ENCODE measurements at places on chromosomes 6 and 20. TPM values are rescaled to one million over a fixed set of nuclear protein-coding genes. Genes with fewer than 3 reads are reported as not detected.

GRCh38 chr6:154969796-154970195 is 25.3 kb upstream of the TIAM2 start:
- H3K4me1 ChIP-seq, result no peaks in the 10 kb centered on the region
- H3K4me3 ChIP-seq, result no peak overlapping the region
- no peak overlapping the region for H3K27ac ChIP-seq
- no peaks in the 10 kb centered on the region for H3K36me3 ChIP-seq
- H3K27me3 ChIP-seq, result no peaks in the 10 kb centered on the region

GRCh38 chr6:5270093-5270680 is 8.9 kb downstream of the FARS2 start:
- H3K27me3 ChIP-seq, result no peaks in the 10 kb centered on the region
- DNase-seq, result no peak
- peaks cover 4% of the 10 kb centered on the region for H3K36me3 ChIP-seq
- no peak overlapping the region for H3K27ac ChIP-seq
- H3K4me3 ChIP-seq, result no peak overlapping the region
- peaks cover 15% of the 10 kb centered on the region for H3K4me1 ChIP-seq

- H3K4me3 ChIP-seq, result no peak overlapping the region
- no peak for DNase-seq
- no peaks in the 10 kb centered on the region for H3K36me3 ChIP-seq
- no peaks in the 10 kb centered on the region for H3K27me3 ChIP-seq
- H3K4me1 ChIP-seq, result no peaks in the 10 kb centered on the region
Observed at GRCh38 chr6:36999751-37000125, 5.7 kb upstream of the FGD2 start.

DNA sequence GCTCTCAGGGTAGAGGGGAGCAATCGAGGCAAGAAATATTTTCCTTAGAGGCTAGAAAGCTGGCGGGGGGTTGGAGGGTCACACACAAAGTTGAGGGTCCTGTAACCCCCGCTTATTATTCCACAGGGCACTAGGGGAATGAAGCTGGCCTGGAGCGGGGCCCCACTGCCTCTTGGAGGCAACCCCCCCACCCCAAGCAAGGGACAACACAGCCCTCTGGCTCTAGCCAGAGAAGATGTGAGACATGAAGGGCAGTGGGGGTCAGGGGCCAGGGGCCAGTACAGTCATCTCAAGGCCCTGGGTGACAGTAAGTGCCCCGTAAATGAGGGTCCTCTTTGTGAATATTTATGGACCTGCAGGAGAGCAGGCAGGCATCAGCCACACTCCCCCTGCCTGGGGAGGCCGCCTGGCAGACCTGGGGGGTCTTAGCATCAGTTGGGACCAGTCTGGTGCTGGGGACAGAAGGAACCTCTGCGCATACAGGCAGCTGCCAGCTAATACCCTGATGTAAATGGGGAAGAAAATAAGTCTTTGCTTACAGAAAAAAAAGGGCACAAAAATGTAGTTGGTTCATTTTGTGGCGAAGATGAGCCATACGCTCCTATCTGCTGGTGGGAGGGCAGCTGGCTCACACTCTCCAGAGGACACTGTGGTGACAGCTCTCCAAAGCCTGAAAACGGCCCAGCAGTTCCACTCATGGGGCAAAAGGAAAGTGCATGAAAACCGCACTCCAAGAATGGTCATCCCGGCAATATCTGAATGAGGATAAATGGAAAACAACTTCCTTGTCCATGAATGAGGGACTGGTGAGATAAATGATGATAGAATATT is 21.9 kb downstream of the SPATA2 start:
- no peak overlapping the region for H3K27ac ChIP-seq
- no peaks in the 10 kb centered on the region for H3K27me3 ChIP-seq
- DNase-seq, result no peak

DNA sequence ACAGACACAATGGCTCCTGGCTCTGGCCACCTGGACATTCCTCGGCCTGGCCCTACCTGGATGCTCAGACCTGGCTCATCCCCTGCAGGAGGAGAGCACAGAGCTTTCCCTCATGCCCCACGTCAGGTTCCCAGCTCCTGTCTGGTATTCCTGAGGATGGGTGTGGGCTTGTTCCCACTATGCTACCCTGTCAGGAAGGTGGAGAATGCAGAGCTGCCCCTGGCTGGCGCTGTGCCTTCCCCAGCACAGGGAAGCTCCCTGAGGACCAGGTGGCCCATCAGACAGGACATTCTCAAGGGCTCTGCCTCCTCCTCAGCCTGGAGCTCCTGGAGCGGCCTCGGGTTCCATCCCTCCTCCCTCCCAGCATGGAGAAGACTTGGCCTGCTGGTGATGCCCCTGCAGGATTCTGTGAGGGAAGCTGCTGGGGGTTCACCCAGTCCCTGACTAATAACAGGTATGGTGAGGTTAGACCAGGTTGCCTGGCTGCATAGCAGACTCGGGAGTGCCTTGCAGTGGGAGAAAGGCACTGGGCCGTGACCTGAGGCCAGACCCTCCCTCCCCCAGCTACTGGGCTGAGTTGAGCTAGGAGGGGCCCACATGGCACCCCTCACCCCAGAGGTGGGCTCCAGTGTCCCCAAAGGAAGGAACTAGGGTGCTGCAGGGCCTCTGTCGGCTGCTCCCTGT is 156.0 kb upstream of the MLN start:
- H3K4me1 ChIP-seq, result no peaks in the 10 kb centered on the region
- no peaks in the 10 kb centered on the region for H3K36me3 ChIP-seq
- no peaks in the 10 kb centered on the region for H3K27me3 ChIP-seq

Gene GNAS-AS1
- total RNA-seq, result 0.54 TPM

Data from CD4-positive, CD25-positive, alpha-beta regulatory T cell (primary cell).